ENCODE measurements at places on chromosomes 7 and 10.

DNA sequence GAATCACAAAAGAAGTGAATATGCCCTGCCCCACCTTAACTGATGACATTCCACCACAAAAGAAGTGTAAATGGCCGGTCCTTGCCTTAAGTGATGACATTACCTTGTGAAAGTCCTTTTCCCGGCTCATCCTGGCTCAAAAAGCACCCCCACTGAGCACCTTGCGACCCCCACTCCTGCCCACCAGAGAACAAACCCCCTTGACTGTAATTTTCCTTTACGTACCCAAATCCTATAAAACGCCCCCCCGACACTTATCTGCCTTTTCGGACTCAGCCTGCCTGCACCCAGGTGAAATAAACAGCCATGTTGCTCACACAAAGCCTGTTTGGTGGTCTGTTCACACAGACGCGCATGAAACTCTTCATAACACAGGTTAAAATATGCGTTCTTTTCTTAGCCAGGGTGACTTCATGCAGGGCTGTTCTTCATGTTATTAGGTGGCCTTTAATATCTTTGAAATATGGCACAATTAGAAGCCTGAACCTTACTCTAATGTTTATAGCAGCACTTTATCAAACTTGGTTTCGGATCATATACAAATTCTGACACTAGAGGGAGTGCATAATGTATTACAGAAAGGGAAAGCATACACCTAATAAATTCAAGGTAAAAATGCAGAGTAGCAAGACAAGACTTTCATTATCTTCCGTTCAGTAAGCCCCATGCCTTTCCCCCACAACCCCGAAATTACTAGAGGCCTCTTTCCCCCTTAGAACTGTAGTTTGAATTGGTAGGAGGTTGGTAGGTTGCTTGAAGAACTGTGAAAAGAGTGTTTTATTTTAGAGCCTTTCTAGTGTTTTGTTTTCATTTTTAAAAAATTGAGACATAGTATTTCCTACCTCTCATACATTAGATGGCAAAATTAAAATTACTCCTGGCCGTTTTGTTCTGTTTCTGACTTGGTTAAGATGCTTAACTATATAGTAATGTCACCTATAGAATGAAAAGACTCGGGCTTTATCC lies 117.9 kb downstream of the NPY start:
- no peak for DNase-seq

- DNase-seq, result no peak
Observed at GRCh38 chr7:91396-92175, 100.8 kb upstream of the FAM20C start.

DNA sequence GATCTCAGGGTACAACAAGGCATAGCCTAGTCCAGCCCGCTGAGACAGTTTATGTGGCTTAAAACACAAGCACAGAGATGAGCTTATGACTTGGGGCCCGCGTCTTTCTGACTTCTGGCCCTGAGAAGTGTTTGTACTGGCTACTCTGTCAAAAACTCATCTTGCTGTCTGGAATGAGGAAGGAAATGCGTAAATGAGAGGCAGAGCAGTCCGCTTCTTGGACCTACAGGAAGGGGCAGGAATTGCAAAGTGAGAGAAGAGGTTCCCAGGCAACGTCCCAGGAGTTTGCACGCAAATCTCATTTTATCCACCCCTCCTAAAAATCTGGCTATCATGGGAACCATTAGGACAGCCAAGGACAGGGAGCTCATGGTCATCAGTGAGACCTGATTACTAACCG lies 5.5 kb downstream of the ANXA11 start:
- DNase-seq, result no peak

- DNase-seq, result no peak
Observed at GRCh38 chr7:50806143-50806542, 23.4 kb upstream of the GRB10 start.

- no peak for DNase-seq
Observed at GRCh38 chr10:72098301-72098835, 10.0 kb upstream of the SPOCK2 start.

GRCh38 chr10:71289421-71290130 lies 29.5 kb upstream of the SLC29A3 start:
- DNase-seq, result no peak

DNA sequence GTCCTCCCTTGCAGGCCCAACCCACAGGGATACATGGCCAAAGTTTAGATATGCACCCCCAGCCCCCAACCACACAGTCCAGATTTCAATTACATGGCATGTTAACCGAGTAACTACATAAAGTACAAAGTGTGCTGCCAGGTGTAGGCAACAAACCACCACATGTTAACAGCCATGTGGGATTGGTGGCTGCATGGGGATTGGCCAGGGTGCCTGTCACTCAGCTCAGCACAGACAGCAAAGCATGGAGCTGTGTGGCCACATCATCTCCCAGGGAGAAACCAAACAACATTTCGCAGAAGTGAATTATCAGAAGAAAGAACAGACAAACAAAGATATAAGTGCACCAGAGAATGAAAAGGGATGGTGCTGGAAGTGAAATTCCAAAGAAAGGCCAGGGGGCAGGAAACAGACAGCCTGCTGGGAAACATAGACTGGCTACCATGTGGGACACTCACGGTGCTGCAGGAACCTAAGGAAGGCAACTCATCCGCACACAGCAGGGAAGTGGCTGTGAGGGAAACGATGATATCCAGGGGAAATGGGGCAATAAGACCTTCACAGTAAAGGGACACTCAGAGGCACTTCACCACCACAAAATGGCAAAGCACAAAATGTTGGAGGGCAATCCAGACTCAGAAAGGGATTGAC lies 171.2 kb downstream of the PTPRN2 start:
- no peak for DNase-seq

DNA sequence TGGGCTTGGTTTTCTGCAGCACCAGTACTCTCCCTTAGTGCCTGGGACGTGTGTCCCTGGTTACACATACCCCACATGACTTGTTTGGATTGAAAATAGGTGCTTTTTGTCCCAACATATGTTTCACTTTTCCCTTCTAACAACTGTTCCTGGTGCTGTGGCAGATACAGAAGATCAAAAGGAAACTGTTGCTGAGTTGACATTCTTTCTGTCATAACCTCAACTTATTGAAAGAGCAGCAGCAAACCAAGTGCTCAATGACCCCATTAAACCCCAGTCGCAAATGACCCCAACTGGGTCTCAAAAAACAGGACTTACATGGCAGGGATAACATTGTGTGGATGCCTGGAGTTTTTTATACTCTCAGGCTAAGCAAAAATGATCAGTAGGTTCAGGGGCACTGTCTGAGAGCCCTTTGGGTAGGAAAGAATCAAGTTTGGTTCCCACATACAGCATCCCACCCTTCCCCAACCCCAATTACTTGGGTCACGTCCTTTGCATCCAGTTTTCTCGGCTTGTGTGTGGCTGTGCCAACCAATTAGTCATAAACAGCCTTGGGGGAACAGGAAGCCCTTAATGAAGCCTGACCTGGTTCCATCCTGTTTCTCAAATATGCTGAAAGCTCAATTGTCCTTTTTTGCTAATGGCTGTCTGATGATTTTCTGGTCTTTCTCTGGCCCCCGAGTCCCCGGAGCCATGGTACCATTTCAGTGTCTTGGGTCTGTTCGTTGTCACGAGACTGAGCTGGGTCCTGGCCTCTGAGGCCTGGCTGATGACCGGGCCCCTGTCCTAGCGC lies 4.9 kb downstream of the HKDC1 start:
- no peak for DNase-seq

DNA sequence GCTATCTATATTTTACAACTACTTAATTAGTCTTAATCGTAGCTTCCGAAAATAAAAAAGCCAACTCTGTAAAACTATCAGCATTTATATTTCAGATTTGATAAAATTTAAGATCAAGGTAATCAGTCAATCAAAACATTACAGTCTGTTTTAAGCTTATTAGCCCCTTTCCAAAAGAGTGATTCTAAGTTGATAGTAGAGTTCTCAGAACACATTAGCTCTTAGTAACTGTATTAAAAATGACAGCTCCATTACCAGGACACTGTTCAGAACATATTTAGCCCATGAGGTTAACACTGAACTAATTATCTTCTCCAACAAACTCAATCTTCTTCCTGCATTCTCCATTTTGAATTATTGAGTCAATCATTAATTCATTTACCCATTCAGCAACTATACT lies 110.3 kb upstream of the PALS2 start:
- no peak for DNase-seq

- DNase-seq, result no peak
Observed at GRCh38 chr10:132764108-132764507, 21.8 kb downstream of the NKX6-2 start.

- DNase-seq, result no peak
Observed at GRCh38 chr10:3402187-3402751, 229.7 kb upstream of the PITRM1 start.

- no peak for DNase-seq
Observed at GRCh38 chr10:130393342-130393741, 257.2 kb downstream of the GLRX3 start.

- DNase-seq, result no peak
Observed at GRCh38 chr7:92656121-92656520, 65.9 kb upstream of the FAM133B start.

GRCh38 chr10:124409696-124410095 lies 9.0 kb downstream of the OAT start:
- DNase-seq, result no peak

DNA sequence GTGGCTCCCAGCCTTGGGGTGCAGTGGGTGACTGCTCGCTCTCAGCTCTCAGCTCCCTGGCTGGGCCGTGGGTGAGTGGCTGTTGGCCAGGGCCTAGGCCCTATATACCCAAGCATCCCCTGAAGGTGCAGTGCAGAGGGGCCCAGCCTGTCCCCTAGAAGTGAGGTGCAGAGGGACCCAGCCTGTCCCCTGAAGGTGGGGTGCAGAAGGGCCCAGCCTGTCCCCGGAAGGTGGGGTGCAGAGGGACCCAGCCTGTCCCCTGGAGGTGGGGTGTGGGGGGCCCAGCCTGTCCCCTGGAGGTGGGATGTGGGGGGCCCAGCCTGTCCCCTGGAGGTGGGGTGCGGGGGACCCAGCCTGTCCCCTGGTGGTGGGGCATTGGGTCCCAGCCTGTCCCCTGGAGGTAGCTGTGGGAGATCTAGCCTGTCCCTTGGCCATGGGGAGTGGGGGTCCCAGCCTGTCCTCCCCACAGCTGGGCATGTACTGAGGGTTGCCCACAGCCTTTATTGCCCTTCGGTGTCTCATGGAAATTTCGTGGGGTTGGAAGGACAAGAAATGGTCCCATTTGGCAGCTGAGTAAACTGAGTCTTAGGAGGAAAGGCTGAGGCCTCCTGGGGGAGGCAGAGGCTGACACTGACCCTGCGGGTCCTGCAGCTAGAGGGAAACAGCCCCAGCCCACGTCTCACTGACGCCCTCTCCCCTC lies 17.5 kb upstream of the LFNG start:
- no peak for DNase-seq

DNA sequence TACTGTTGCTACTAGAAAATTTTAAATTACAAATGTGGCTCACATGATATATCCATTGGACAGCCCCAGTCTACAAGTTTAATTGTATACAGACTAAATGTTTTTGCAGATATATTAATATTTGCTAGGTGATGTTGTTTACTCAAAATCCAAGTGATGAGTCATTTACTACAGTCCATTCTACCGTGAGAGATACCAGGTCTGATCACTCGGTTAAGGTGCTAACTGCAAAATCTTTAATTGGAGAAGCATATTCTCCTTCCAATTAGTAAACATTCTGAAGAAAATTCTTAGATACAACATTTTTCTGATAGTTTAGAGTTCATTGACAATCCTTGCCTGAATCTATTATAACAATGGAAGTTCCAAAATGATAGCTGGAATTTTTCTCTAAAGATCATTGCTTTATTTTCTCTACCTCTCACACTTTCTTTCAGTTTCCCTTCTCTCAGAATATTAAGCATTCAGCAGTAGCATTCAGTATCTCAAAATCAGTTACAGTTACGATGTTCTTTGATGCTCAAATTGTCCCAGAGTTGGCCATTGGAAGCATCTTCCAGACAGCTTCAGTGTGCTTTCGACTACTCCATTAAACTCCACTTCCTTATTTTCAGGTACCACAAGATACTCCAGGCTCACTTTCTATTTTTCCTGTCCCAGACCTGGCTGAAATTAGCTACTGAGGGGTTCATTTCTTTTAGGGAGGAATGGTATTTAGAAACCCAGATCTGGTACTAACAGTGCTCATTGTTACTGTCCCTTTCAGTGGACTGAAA lies 2.3 kb downstream of the ABCB1 start:
- DNase-seq, result no peak

DNA sequence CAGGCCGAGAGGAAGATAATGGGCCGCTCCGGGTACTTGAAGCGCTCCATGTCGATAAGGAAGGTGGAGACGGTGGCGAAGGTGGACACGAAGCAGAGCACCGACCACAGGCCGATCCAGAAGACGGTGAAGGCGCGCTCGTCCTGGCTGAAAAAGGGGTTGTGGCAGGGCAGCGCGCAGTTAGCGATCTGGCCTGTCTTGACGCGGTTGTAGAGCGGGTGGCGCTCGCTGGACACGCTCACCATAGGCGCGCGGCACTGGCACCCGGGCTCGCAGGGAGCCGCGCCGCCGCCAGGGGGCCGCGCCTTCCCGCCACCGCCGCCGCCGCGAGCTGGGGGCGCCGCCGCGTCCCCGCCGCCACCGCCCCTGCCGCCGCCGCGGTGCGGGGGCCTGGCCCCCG lies 1.6 kb downstream of the FZD8 start:
- no peak for DNase-seq

GRCh38 chr7:91264924-91265681 lies 870 bp downstream of the FZD1 start:
- DNase-seq, result no peak

GRCh38 chr10:118161461-118162246 lies 114.9 kb upstream of the RAB11FIP2 start:
- DNase-seq, result no peak

DNA sequence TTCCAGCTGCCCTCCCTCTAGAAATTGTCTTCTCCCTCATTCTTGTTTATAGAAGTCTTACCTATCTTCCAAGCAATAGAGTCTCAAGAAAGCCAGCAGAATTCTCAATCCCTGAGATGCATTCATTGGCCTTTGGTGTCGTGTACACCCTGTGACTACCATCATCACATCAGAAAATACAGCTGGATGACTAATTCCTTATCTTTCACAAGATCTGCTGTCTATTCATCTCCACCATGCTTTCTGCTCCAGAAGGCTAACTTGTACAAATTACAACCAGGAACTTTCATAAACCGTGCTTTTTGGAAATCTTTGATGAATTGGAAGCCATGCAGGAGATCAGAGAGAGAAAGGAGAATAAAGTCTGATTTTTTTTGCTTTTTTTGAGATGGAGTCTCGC lies 1062.9 kb upstream of the GHITM start:
- DNase-seq, result no peak

DNA sequence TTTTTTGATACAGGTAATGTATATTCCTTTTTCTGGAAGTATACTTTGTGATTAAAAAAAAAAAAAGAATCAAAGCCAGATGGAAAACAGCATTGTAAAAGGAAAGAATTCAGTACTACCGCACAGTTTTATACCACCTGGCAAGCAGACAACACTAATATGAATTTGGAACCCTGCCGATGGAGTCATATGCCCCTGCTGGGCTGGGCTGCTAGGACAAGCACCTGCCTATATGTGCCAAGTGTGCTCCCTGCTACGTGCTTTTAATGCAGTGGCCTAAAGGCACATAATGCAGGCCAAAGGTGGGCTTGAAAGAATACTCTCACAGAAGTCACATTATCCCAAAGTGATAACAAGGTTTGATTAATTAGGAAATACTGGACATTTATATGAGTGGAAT lies 29.8 kb upstream of the WAC start:
- DNase-seq, result no peak

GRCh38 chr7:73623798-73624668 lies at the start of gene MLXIPL:
TSS of gene MLXIPL (minus strand) at chr7:73624522. CDS start at chr7:73624492, 30 bp downstream.
- no peak for DNase-seq

All from activated naive CD4-positive, alpha-beta T cell (primary cell).